ENCODE measurements at places on chromosomes 2 and 18. TPM values are rescaled to one million over a fixed set of nuclear protein-coding genes. Genes with fewer than 3 reads are reported as not detected.

HNMT gene
- total RNA-seq, result 159 TPM

SCN2A gene
- 219 TPM for total RNA-seq

GAD1 gene
- 58.2 TPM for total RNA-seq

NEUROD1 gene
- total RNA-seq, result 3.3 TPM

GRP gene
- 9.4 TPM for total RNA-seq
